ENCODE measurements at places on chromosomes 1 and 21.

- peak; percentile 93 for DNase-seq
Measured at GRCh38 chr1:159924791-159925718, at the start of gene TAGLN2. Gene TAGLN2 (minus strand): TSS chr1:159925507. CDS start chr1:159920509, 4,998 bp downstream.

- peak; percentile 1 for DNase-seq
Measured at GRCh38 chr21:24395320-24395923, 1211.9 kb downstream of the MRPL39 start.

DNA sequence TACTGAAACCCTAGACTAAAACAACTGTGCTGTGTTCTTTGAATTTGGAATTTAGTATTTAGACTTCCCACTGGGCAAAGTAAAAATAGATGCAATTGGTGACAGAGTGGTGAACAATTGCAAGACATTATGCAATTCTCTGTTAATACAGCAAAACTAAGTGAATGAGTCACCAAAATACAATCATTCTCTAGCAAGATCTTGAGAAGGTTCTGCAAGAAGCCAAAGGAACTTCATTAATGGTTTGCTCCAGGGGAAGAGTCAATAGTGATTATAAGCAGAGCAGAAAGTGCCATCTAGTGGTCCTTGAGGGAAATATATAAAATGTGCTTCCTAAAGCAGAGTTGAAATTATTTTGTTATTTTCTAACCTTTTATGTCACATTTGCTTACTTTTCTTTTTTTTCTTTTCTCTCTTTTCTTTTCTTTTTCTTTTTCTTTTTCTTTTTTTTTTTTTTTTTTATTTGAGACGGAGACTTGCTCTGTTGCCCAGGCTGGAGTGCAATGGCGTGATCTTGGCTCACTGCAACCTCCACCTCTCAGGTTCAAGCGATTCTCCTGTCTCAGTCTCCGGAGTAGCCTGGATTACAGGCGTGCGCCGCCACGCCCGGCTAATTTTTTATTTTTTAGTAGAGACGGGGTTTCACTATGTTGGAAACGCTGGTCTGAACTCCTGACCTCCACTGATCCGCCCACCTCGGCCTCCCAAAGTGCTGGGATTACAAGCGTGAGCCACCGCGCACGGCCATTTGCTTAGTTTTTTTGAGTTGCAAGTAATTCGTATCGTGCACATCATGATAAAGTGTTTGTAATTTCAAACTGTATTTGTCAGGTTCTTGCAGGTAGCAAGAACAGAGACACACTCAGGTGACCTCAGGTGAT, 99.2 kb downstream of the CTH start:
- DNase-seq, result peak; percentile 91

DNA sequence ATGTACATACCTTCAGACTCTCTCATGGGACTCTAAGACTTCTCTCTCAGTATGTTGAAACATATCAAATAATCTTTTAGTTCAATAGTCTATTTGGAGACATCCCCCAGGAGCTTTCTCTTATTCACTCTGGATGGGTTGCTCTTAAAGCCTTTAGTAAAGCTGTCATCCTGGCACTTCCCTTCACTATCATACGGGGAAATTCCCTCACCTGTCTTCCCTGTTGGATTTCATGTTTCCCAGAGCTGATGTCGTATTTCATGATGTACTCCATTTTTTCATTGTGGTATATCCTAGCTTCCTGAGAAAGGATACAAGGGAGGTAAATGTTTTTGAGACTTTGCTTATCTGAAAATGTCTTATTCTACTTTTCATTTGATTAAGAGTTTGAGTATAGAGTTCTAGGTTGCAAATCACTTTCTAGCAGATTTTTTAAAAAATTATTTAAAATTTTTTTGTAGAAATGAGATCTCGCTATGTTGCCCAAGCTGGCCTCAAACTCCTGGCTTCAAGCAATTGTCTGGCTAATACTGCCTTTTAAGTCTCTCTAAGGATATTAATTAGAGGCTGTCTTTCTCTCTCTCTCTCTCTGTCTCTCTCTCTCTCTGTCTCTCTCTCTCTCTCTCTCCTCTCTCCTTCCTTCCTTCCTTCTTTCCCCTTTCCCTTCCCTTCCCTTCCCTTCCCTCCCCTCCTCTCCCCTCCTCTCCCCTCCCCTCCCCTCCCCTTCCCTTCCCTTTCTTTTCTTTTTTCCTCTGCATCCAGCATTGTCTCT, 17.0 kb upstream of the MACF1 start:
- DNase-seq, result no peak

GRCh38 chr1:26016953-26017545, 4.5 kb upstream of the EXTL1 start:
- no peak for DNase-seq
